ENCODE measurements at places on chromosomes 5 and 9. TPM values are rescaled to one million over a fixed set of nuclear protein-coding genes. Genes with fewer than 3 reads are reported as not detected.
A peak's percentile ranks its signal among the peaks of the same experiment; 100 is the strongest.

The PCDHGA4 gene
- polyA plus RNA-seq, result 8.6 TPM

DNA sequence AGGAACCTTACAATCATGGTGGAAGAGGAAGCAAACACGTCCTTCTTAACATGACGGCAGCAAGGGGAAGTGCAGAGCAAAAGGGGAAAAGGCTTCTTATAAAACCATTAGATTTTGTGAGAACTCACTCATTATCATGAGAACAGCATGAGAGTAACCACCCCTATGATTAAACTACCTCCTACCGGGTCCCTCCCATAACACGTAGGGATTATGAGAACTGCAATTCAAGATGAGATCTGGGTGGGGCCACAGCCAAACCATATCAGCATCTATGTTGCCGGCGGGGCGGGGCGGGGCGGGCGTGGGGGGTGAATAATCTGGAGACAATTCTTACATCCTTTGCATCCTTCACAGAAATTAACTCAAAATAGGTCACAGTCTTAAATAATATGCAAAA is 58.8 kb upstream of the GFPT2 start:
- no peak overlapping the region for H3K27ac ChIP-seq
- DNase-seq, result no peak
- H3K4me3 ChIP-seq, result no peak overlapping the region
- no peaks in the 10 kb centered on the region for H3K36me3 ChIP-seq

DNA sequence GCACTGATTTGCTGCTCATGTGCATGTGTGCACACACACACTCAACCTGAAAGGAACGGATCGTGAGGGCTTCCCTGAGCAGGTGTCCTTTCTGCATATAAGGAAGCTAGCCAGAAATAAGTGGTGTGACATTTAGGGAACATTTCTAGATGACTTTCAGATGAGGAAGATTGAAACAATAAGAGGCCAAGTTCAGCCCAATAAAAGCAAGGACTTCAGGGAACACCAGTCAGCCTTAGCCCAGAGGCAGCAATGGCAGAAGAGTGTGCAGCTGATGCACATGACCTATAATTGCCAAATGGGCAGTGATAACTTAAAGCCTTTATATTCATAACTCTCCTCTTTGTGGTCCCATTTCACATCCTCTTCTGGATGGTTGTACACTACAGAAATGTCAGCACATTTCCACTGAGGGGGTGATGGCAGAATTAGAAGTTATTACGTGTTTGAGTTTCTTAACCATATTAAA is 255.5 kb downstream of the TRIM32 start:
- H3K4me1 ChIP-seq, result no peaks in the 10 kb centered on the region
- H3K4me3 ChIP-seq, result no peak overlapping the region
- no peaks in the 10 kb centered on the region for H3K27me3 ChIP-seq
- H3K36me3 ChIP-seq, result no peaks in the 10 kb centered on the region
- H3K27ac ChIP-seq, result no peak overlapping the region
- DNase-seq, result no peak

The POU5F2 gene
- 0.08 TPM for polyA plus RNA-seq

The HMCN2 gene
- polyA plus RNA-seq, result not detected

The GRIN3A gene
- polyA plus RNA-seq, result not detected

- no peak for DNase-seq
- H3K4me3 ChIP-seq, result no peak overlapping the region
- peaks cover 13% of the 10 kb centered on the region for H3K36me3 ChIP-seq
- 0 out of 2 replicates have a peak, but pooled peaks cover 6% of the 10 kb centered on the region for H3K4me1 ChIP-seq
- H3K27me3 ChIP-seq, result no peaks in the 10 kb centered on the region
- no peak overlapping the region for H3K27ac ChIP-seq
Observed at GRCh38 chr5:1806974-1807373, 5.8 kb downstream of the NDUFS6 start.

The PRLR gene
- polyA plus RNA-seq, result 0.80 TPM

DNA sequence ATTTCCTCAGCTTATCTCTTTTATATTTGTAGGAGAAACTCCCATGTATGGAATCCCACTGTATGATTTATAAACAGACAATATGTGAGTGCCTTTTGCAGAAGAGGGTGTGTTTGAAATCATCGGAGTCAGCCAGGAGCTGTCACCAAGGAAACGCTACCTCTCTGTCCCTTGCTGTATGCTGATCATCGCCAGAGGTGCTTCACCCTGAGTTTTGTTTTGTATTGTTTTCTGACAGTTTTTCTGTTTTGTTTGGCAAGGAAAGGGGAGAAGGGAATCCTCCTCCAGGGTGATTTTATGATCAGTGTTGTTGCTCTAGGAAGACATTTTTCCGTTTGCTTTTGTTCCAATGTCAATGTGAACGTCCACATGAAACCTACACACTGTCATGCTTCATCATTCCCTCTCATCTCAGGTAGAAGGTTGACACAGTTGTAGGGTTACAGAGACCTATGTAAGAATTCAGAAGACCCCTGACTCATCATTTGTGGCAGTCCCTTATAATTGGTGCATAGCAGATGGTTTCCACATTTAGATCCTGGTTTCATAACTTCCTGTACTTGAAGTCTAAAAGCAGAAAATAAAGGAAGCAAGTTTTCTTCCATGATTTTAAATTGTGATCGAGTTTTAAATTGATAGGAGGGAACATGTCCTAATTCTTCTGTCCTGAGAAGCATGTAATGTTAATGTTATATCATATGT is 18.0 kb upstream of the CTSL start:
- H3K36me3 ChIP-seq, result no peaks in the 10 kb centered on the region
- H3K27me3 ChIP-seq, result no peaks in the 10 kb centered on the region
- no peak overlapping the region for H3K4me3 ChIP-seq
- DNase-seq, result no peak
- no peak overlapping the region for H3K27ac ChIP-seq

DNA sequence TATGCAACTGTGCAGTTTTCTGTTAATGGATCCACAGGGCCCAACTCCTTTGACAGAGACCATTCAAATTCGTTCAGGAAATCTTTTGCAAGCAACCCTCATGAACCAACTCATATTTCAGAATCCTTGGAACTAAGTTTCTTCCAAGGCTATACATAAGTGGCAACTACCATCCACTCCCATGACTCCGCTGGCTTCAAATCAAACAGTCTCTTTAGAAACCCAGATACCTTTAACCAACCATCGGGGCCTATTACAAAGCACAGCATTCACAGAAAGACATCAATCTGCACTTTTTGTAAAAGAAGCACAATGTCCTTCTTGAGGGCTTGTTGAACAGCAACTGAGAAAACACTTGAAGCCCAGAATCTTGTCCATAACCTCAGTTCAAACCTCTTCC is 526.9 kb downstream of the DTWD2 start:
- H3K27ac ChIP-seq, result no peak overlapping the region
- no peaks in the 10 kb centered on the region for H3K36me3 ChIP-seq
- no peak for DNase-seq
- no peaks in the 10 kb centered on the region for H3K27me3 ChIP-seq
- no peaks in the 10 kb centered on the region for H3K4me1 ChIP-seq

GRCh38 chr5:157596487-157596886 is 20.9 kb upstream of the ADAM19 start:
- DNase-seq, result peak; percentile 36
- H3K27me3 ChIP-seq, result no peaks in the 10 kb centered on the region
- H3K4me1 ChIP-seq, result no peaks in the 10 kb centered on the region

- H3K4me1 ChIP-seq, result peaks cover 6% of the 10 kb centered on the region
- no peaks in the 10 kb centered on the region for H3K36me3 ChIP-seq
- peaks cover 12% of the 10 kb centered on the region for H3K27me3 ChIP-seq
- H3K4me3 ChIP-seq, result no peak overlapping the region
Observed at GRCh38 chr5:135124724-135125123, 90.7 kb upstream of the PITX1 start.

DNA sequence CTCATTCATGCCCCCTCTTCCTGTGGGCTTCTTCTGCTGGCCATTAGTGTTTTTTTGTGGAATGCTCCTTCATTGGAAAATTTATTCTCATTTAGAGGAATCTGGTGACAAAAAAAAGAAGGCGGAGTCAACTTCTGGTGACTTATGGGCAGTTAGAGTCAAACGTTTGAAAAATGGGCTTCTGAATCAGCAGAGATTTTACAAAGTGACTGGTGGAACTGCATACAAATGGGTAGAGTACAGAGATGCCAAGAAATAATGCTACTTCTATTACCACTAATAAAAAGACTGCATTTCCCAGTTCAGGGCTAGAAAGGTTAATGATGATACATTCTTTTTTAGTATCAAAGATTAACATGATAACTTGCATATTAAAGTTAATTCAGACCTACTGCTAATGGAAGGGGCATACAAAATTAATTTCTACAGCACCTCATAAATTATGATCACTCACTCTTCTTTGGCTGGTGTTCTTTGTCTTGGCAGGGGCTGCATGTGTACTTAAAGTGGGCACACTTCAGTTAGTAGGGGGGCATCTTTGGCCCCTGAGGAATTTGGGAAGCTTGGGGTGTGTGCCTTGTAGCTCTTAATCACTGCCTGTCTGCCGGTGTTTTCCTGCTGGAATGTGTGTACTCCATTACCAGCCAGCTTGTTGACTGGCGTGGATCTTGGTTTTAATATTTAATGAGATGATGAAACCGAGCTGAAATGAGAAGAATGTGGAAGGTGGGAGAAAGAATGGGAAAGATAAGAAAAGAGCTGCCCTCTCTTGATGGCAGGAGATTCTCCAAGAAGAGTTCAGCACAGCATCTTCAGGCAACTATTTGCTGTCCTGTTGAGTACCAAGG is 148.9 kb downstream of the DOCK2 start:
- H3K4me1 ChIP-seq, result peaks cover 29% of the 10 kb centered on the region
- H3K27ac ChIP-seq, result peak overlapping the region; percentile 29
- peak; percentile 31 for DNase-seq
- H3K36me3 ChIP-seq, result no peaks in the 10 kb centered on the region
- H3K27me3 ChIP-seq, result no peaks in the 10 kb centered on the region

DNA sequence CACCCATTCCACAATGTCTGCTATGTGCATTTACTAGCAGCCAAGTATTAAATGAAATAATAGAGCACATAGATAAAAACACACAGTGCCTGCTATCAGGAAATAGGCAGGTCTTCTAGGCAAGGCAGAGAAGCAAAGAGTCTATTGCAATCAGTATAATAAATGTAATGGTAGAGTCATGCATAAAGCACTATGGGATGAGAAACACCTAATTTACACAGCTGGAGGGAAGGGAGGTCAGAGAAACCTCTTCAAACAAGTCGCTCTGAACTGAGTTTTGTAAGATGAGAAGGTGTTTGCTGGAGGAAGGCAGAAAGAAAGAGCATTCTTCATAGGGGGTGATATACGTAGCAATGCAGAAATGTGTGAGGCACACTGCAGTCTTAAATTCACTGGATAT is 341.0 kb upstream of the DMAC1 start:
- H3K4me3 ChIP-seq, result no peak overlapping the region
- DNase-seq, result no peak
- no peaks in the 10 kb centered on the region for H3K4me1 ChIP-seq
- no peaks in the 10 kb centered on the region for H3K27me3 ChIP-seq
- H3K27ac ChIP-seq, result no peak overlapping the region

DNA sequence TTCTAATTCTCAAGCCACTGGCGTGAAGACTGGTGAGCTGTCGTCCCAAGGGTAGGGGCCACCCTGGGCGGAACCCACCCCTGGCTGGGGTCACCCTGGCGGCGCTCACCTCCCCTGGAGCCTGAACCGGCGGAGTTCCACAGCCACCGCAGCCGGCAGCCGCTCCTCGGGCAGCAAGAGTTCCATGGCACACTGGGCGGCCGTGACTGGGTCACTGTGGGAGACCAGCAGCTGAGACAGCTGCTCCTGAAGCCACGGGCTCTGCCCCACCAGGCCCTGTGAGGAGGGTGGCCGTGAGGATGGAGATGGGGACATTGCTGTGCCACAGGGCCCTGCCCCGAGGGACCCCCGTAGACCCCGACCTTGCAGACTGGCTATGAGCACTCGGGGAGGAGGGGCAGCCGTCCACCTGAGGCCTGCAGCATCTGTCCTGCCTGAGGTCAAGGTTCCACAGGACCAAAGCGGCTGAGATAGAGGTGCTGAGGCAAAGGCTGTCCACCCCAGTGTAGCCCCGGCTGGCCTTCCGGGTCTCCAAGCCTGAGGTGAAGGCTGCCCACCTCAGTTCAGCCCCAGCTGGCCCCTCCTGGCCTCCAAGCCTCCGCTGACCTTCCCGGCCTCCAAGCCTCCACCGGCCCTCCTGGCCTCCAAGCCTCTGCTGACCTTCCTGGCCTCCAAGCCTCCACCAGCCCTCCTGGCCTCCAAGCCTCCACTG is 50.6 kb upstream of the NRARP start:
- no peak overlapping the region for H3K27ac ChIP-seq
- DNase-seq, result no peak
- no peak overlapping the region for H3K4me3 ChIP-seq
- H3K36me3 ChIP-seq, result no peaks in the 10 kb centered on the region
- no peaks in the 10 kb centered on the region for H3K4me1 ChIP-seq
- H3K27me3 ChIP-seq, result no peaks in the 10 kb centered on the region

The FSD1L gene
- polyA plus RNA-seq, result 2.0 TPM

- H3K27ac ChIP-seq, result peak overlapping the region; percentile 93
- no peak for DNase-seq
- peaks cover 78% of the 10 kb centered on the region for H3K4me1 ChIP-seq
Observed at GRCh38 chr9:110073356-110073905, 134.5 kb downstream of the C9orf152 start.

- H3K4me1 ChIP-seq, result peaks cover 17% of the 10 kb centered on the region
- H3K36me3 ChIP-seq, result no peaks in the 10 kb centered on the region
- no peaks in the 10 kb centered on the region for H3K27me3 ChIP-seq
- peak overlapping the region; percentile 93 for H3K4me3 ChIP-seq
Observed at GRCh38 chr5:102753889-102754766, 977 bp upstream of the PAM start.

- no peak overlapping the region for H3K27ac ChIP-seq
- H3K27me3 ChIP-seq, result no peaks in the 10 kb centered on the region
- no peaks in the 10 kb centered on the region for H3K4me1 ChIP-seq
- H3K4me3 ChIP-seq, result no peak overlapping the region
- peak; percentile 46 for DNase-seq
Observed at GRCh38 chr9:136965771-136966484, 11.4 kb upstream of the PTGDS start.

The CAVIN4 gene
- 0.60 TPM for polyA plus RNA-seq

DNA sequence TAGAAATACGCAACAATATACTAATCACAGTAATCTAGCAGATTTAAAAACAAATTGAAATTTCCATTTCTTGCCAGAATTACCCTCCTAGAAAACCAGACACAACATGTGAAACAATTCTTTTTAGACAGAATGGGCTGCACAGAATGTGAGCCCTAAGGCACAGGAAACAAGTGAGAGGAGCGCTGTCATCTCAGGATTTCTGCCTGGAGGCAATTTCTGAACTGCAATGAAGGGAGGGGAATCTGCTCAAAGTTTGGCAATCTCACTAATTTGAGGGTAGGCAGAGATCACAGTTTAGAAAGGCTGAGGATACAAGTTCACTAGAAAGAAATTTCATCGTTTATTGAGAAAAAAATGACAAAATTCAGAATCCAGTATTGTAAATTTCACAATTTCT is 70.3 kb downstream of the INIP start:
- peaks cover 5% of the 10 kb centered on the region for H3K4me1 ChIP-seq
- peaks cover 25% of the 10 kb centered on the region for H3K36me3 ChIP-seq
- no peak overlapping the region for H3K4me3 ChIP-seq
- no peak for DNase-seq
- H3K27me3 ChIP-seq, result no peaks in the 10 kb centered on the region
